ENCODE measurements at places on chromosomes 13 and 19.

DNA sequence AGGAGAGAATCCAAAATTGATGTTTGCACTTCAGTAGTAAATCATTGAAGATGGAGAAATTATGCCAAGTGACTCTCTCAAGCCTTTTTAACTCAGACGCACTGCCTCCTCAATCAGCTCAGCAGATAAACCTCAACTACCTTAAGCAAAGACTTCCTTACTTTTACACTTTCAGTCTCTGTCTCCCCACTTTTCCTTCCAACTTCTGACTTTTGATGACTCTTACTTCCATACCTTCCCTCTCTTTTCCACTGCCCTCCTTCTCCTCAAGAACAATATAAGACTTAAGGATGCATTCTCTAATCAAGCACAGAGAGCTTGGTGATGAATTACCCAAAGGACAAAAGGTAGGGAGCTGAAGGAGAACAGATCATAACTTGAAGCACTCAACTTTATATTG is 4.8 kb upstream of the DACH1 start:
- no peak for DNase-seq

- DNase-seq, result no peak
Measured at GRCh38 chr19:51143486-51143885, 1.4 kb downstream of the SIGLEC7 start.

DNA sequence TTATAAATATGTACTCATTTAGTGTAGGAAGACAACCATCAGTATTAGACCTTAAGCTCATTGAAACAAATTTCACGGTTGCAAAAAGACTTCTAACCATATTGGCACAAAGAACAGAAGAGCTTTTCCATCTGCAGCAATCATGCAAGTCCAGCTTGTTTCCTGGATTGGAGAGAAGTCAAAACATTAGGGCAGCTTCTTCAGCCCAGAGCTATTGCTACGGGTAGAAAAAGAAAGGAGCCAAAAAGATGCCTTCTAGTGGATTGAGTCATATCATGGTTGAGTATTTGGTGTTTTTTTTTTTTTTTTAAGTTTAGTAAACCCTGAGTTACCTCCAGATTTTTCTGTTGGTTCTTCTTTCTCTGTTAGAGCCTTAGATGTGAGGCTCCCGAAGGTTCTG is 99.8 kb downstream of the WDFY2 start:
- DNase-seq, result no peak

GRCh38 chr13:36154567-36155291 is 23.5 kb upstream of the DCLK1 start:
- no peak for DNase-seq

- no peak for DNase-seq
Measured at GRCh38 chr19:31586282-31586681, 237.0 kb upstream of the TSHZ3 start.

GRCh38 chr13:77896536-77896935 is 22.1 kb downstream of the EDNRB start:
- no peak for DNase-seq

GRCh38 chr19:18437491-18438330 is at the start of gene ISYNA1:
Gene ISYNA1, minus strand, starts transcription at chr19:18438133. Its CDS starts 154 bp downstream, at chr19:18437979.
- no peak for DNase-seq

GRCh38 chr13:80309926-80310325 is 31.0 kb downstream of the SPRY2 start:
- DNase-seq, result no peak

GRCh38 chr19:12784394-12784870 is 6.9 kb upstream of the JUNB start:
- no peak for DNase-seq

- no peak for DNase-seq
Measured at GRCh38 chr13:27953676-27954405, 15.3 kb downstream of the CDX2 start.

GRCh38 chr13:78770601-78771000 is 111.6 kb upstream of the OBI1 start:
- no peak for DNase-seq

DNA sequence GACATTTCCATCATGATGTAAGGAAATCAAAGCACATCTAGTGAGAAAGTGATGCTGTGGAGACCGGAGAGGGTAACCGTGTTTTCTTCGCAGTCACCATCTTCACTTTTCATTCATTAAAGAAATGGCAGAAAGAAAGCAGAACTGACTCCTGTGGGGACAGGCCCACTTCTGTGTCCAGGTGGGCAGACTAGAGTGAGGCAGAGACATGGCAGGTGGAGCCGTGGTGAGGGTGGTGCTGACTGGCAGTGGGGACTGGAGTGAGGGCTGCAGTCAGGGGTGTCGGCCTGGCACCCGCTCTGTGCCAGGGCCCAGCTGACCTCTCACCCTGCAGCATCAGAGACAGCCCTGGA is 71.4 kb upstream of the MCF2L start:
- DNase-seq, result no peak

GRCh38 chr19:14961956-14962685 is 17.5 kb downstream of the SLC1A6 start:
- no peak for DNase-seq

DNA sequence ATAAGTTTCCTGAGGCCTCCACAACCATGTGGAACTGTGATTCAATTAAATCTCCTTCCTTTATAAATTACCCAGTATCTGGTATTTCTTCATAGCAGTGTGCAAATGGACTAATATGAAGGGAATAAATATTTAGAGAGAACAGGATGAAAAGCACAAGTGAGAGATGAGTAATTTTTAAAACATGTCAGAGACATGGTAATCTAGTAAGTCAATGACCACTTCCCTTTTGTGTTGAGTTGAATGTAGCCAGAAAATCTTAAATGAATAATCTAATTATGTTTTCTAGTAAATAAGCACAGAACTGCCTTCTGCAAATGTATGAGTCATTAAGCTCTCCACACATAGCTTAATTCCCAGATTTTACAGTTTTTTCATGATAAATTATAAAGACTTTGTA is 524.1 kb upstream of the SLITRK5 start:
- no peak for DNase-seq

Measured in NCI-H1417 treated with DMSO at 0.1 percent for 48 hours (cell line).